Naive thymus-derived CD8-positive, alpha-beta T cell (primary cell): ENCODE measurements at places on chromosomes 6 and 20.

DNA sequence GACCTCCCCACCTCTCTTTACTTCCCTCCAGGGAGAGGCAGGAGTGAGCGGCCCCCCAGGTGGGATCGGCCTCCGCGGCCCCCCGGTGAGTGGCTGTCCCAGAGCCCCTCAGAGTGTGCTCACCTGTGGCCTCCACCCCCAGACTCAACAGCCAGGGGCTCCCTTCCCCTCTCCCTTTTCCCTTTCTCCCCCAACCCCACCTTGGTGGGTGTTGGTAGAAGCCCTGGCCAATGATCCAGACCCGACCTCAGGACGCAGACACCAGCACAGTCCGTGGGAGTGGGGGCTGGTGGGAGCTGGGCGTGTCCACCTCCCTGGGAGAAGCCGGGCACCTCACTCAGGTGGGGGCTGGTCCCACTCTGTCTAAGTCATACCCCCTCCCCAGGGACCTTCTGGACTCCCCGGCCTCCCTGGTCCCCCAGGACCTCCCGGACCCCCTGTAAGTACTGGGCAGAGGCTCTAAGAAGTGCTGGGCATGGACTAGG, 4.9 kb downstream of the COL9A3 start:
- no peak for DNase-seq

- no peak for DNase-seq
Measured at GRCh38 chr6:18795726-18796125, 408.6 kb downstream of the RNF144B start.

- DNase-seq: no peak
Measured at GRCh38 chr6:11773581-11773980, 5.0 kb downstream of the ADTRP start.

DNA sequence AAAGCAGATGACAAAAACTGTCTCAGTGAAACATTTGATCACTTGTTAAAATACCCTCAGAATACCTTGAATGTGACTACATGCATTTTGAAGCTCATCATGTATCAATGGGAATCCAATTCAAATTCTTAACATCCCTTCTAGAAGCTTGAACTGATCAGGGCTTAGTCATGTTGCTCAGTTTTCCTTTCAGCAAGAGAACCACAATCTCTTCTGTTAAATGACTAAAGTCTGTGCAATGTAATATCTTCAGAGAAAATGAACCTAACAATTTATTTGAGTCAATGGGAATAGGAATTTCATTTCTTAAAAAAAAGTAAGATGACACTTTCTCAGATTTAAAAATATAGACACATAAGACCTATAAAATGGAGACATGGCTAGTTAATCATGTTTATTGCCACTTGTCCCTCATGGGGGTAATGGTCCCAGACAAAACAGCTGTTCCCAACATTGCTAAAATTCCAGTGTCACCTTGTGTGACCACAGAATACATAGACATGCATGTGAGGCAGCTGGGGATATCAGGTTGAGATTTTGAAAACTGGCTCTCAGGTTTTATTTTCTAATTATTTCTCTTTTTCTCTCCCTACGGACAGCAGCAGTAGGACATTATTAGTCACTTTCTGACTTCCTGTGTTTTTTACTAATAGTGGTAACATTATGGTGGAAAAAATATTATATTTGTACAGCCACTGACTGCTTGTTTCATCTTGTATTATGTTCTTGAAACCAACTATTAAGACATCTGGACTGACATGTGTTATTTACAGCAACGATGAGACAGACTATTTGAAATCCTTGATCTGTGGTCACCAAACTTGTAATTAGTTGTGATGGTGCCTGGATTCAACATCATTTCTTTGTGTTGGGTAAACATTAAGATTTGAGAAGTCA, 192.5 kb downstream of the COL9A1 start:
- DNase-seq: no peak

DNA sequence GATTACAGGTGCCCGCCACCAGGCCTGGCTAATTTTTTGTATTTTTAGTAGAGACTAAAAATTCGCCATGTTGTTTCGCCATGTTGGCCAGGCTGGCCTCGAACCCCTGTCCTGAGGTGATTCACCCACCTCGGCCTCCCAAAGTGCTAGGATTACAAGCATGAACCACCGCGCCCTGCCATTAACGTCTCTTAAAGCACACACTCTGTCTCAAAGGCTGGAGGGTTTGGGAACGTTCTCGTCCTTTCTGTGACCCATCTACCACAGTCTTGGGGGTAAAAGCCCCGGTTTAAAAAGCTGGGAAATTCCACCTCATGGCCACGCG, 57.8 kb upstream of the ARID1B start:
- DNase-seq: no peak

DNA sequence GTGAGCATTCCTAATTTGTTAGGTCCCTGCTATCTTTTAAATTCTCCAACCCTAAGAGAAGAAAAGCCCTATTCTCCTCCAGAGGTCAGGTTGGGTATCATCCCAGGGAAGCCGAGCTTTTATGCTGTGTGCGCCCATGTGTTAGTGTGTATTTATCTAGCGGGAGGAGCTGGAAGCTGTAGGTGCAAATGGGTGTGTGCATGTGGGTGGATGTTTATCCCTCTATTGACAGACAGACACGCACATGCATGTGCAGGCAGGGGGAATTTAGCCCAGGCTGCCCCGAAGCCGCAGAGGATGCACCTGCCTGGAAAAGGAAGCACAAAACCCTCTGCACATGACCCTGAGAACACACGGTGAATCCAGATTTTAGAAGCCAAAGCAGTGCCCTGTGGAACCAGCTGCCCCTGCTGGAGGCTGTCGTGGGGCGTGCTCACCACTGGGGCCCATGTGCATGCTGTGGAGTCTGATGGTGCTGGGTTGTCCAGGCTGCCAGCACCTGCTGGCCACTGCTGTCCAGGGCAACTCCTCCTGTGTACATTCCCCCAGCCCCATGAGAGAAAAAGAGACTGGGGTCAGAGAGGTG, 397.5 kb downstream of the TAF4 start:
- no peak for DNase-seq

- DNase-seq: no peak
Measured at GRCh38 chr6:76771059-76771634, 692.1 kb downstream of the HTR1B start.

GRCh38 chr6:26232940-26233648, 131.9 kb upstream of the BTN3A2 start:
- DNase-seq: peak; percentile 39

- DNase-seq: no peak
Measured at GRCh38 chr6:115540077-115540869, 520.4 kb downstream of the FRK start.

- peak; percentile 11 for DNase-seq
Measured at GRCh38 chr6:43075670-43076463, at the start of gene PTK7. Gene PTK7, plus strand, starts transcription at chr6:43076314. Its CDS starts 175 bp downstream, at chr6:43076489.

- no peak for DNase-seq
Measured at GRCh38 chr6:13653296-13653695, 38.2 kb downstream of the NOL7 start.

- no peak for DNase-seq
Measured at GRCh38 chr6:132768051-132768517, 10.4 kb upstream of the VNN2 start.

GRCh38 chr6:69422475-69422874, 374.3 kb downstream of the LMBRD1 start:
- no peak for DNase-seq

DNA sequence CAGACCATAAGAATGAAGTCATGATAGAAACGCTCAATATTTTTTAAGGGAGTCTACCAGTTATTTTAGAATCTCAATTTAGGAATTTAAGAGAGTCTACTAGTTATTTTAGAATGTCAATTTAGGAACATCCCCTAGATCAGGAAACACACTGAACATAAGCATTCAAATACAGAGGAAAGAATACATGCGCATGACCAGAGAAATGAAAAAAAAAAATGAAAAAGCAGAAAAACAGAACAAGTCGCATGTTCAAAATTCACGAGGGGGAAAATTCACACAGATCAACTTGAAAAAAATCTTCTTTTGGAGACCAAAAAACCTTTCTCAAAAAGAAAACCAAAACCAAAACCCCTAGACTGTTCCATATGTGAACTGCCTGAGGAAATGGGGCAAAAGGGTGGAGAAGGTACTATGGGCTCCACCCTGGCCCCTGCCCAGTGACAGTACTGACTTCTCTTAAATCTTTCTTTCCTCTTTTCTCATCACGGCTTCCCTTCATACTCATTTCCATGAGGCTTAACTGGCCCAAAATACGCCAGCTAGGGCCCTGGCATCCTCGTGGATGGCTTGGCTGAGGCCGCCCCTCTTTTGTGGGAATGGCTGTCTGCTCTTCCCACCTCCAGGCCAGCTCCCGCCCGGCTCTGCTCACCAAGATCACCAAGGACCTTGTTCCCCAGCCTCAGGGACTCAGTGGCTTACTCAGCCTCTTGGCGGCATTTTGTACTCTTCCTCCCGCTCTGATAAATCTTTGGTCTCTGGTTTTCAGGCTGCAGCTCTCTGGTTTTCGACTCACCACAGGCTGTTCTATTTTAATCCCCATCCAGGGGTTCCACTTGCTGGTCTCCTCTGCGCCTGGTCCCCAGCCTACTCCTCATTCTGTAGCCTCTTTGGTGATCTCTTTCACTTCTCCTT, 11.2 kb downstream of the ZBTB2 start:
- no peak for DNase-seq

GRCh38 chr6:1522779-1523178, 86.9 kb upstream of the FOXC1 start:
- no peak for DNase-seq

- DNase-seq: no peak
Measured at GRCh38 chr6:128882560-128882959, 378 bp upstream of the LAMA2 start.

DNA sequence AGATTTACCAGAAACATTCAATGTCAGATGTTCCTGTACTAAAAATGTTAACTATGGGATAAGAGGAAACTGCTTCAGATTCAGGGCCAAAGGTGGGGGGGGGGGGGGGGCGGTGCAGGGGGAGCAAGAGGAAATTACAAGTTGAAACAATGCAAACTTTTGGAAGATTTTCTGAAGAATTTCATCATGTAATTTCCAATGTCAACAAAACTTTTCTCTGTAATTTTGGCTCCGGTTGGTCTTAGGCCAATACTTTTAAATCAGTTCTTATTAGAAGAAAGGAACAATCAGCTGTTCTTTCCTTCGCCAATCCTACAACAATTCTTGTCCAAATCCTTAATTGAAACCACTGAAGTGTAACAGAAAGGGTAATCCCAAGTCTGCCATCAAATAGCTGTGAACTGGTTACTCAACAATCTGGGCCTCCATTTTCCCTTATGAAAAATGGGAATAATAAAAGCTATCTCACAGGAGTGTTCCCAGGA, 13.1 kb downstream of the UQCC1 start:
- DNase-seq: no peak

DNA sequence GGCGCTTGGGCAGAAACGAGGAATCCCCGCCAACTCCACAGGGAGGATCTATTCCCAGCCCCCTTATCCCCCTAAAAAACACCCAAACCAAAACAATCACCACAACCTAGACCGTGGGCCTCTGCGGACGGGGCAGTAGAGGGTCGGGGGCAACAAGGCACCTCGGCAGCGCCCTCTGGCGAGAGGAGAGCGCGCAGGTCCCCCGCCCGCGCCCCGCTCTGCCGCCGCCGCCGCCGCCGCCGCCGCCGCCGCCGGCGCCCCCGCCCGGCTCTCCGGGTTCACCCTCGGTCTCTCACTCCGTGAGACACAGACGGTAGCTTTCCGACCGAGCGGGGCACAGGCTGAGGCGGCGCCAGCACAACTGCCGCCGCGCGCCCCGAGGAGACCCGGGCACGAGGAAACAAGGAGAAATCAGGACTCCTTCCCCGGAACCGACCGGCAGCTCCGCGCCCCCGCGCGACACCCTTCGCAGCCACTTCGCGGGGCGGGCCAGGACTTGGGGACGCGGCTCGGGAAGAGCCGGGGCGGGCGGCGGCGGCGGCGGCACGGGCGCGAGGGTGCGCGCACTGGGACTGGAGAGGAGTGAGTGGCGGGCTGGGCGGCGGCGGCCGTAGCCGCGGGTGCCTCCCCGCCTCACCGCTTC, at the start of gene SLC35F1:
Gene SLC35F1 (plus strand): TSS at position 307 of the 643 bp plus-strand sequence.
- DNase-seq: no peak

DNA sequence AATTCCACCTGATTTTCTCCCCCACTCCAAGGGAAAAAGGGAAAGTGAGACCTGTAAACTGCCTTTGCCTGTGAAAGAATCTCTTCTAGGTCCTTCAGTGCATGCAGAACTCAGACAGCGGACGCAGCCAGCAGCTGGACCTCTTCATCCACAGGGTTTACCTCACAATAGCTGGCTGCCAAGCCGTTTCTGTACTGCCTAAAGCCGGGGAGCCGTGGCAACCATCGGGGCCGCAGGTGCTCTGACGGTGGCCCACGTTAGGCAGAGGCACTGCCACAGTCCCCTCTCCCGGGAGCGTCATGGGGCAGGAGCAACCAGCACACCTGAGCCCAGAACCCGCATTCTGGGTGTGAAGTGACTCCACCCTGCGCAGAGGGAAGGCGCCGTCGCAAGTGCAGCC, 206.1 kb downstream of the TTLL2 start:
- no peak for DNase-seq

DNA sequence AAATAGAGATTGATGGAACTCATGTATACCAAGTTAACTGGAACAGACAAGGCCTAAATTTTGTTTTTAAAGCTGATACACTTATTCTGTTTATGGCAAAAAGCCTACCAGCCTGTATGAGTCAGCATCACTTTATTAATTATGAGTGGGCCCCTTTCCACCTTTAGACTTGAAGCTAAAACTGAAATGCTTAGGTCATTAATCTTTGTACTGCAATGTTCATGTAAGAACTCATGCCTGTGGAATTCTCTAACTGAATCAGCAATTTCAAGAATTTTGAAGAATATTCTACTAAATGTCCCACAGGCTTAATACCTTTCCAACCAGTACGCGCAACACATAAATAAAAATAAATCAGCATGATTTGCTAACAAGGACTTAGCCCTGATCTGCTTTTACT, 140.2 kb upstream of the PHACTR1 start:
- no peak for DNase-seq

DNA sequence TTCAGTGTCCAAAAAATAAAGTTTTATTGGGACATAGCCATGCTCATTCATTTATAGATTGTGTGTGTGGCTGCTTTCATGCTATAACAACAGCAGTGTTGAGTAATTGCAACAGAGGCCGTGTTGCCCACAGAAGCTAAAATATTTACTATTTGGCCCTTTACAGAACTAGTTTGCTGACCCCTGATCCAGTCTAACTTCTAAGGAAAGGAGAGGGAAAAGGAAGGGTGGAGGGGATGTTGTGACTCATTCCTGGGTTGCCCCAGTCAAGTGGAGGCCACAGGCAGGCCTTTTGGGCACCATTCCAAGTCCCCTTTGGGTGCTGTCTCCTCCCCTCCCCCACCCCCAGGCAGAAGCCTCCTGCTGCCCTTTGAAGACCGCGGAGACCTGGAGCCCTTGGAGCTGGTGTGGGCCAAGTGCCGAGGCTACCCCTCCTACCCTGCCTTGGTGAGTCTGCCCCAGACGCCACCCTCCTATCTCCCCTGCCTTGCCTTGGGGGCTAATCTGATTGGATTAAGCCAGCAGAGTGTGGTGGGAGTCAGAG, 28.4 kb downstream of the BRPF3 start:
- no peak for DNase-seq

GRCh38 chr20:50100552-50100951, 12.4 kb downstream of the UBE2V1 start:
- DNase-seq: no peak
